T1000 (cell line): ENCODE measurements at places on chromosomes 2 and 18.

GRCh38 chr2:1698188-1698945, 45.9 kb downstream of the PXDN start:
- no peak for DNase-seq

- no peak for DNase-seq
Observed at GRCh38 chr18:71371951-71372605, 1083.2 kb downstream of the SOCS6 start.

DNA sequence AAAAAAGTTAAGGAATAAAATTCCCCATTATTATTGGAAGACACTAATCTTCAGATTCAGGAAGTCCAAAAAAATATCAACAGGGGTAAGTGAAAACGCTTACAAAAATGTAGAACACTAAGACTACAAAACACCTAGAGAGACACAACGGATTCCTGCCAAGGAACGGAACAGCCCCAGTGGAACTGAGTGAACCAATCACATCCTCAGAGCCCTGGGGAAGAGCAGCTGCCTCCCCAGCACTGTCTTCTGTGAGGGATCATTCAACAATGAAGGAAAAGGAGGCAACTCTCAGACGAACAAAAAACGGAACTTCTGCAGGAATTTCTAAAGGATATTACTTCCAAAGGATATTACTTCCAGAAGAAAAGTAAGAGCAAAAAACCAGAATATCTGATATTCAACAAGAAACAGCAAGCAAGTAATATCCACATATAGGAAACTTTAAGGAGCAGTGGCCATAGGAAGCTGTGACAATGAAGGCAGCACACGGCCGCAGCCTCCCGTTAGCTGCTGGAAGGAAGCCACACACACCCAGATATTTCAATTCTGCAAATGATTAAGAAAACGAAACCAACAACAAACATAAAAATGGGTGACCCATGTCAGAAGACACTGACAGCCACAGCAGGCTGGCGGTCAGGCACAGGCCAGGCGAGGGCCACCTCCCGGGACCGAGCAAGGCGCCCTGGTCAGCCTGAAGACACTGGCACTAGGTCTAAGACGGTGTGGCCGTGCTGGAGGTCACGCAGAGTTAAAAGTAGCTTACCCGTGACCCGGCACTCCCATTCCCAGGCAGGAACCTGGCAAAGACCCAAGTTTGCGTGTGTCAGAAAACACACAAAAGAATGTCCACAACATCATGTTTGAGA, 81.8 kb downstream of the HDAC4 start:
- no peak for DNase-seq

DNA sequence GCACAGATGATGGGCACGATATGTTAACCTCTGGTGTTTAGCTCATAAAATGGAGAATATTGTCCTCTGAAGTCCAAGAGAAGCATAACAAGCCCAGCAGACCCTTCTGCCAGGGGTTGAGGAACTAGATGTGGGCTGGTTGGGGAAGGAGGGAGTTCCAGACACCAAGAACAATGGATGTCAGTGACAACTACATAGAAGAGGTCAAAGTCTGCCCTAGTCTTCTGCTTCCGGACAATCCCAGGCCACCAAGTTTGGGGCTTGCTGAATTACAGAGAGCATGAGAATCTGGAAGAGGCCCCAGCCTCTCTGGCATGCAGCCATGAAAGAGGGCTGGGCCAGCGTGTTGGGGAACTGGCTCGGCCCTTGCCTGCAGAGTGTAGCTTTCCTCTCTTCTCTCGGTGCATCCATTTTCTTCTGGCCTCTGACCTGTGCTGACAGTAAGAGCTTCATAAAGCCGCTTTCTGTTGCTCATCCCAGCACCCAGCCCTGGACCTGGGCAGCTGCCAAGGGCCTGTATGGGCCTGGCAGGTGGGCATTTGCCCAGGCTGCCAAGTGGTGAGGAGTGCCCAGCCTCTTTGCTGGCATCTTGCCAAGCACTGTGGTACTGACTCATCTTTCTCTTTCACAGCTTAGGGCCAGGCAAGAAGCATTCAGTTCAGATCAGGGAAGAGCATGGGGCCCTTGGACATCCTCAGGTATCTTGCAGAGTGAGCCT, 14.6 kb upstream of the LAPTM4A start:
- peak; percentile 62 for DNase-seq

GRCh38 chr2:216827073-216827720, 32.7 kb downstream of the TNP1 start:
- no peak for DNase-seq

- no peak for DNase-seq
Observed at GRCh38 chr2:108267101-108267500, 21.6 kb upstream of the SULT1C2 start.

- DNase-seq, result peak; percentile 22
Observed at GRCh38 chr2:10413991-10414451, 34.1 kb downstream of the ODC1 start.

- no peak for DNase-seq
Observed at GRCh38 chr2:88091943-88092342, 24.3 kb downstream of the SMYD1 start.

GRCh38 chr2:23561088-23561487, 176.1 kb downstream of the KLHL29 start:
- no peak for DNase-seq

DNA sequence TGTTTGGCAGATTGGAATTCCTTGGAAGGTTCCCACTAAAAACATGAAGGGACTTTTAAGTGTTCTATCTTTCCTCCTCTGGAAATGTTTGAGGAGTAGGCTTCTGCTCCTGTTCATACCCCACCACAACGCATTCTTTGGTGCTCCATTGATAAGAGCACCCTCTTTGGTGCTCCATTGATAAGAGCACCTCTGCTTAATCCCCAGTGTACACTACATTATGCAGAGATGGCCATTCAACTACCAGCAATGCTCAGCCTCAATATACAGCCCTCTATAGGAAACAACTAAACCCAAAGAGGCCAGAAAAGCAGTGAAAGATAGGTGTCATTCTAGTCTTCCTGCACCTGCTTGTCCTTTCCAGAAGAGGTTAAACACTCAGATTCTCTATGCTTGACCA, 1.8 kb upstream of the CHAC2 start:
- DNase-seq, result no peak

DNA sequence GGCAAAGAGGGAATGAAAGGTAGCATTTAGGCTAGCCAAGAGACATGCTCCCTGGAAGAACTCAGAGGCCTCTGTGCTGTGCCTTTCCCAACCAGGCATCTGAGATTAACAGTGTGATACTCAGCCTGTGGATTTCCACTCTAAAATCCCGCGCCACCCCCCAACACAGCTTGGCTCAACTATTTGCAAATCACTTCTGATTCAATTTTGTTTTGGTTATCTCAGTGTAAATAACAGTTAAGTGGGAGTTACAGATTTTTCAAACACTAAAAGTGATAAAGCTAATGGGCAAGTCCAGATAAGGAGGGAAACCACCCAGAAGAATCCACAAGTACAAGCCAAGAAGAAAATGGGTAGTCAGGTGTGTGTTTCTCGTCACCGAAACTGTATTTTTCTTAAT, 1.4 kb upstream of the NRP2 start:
- DNase-seq, result no peak

GRCh38 chr2:164896226-164896625, 54.6 kb upstream of the COBLL1 start:
- no peak for DNase-seq

GRCh38 chr2:136665736-136666135, 99.6 kb upstream of the THSD7B start:
- no peak for DNase-seq

DNA sequence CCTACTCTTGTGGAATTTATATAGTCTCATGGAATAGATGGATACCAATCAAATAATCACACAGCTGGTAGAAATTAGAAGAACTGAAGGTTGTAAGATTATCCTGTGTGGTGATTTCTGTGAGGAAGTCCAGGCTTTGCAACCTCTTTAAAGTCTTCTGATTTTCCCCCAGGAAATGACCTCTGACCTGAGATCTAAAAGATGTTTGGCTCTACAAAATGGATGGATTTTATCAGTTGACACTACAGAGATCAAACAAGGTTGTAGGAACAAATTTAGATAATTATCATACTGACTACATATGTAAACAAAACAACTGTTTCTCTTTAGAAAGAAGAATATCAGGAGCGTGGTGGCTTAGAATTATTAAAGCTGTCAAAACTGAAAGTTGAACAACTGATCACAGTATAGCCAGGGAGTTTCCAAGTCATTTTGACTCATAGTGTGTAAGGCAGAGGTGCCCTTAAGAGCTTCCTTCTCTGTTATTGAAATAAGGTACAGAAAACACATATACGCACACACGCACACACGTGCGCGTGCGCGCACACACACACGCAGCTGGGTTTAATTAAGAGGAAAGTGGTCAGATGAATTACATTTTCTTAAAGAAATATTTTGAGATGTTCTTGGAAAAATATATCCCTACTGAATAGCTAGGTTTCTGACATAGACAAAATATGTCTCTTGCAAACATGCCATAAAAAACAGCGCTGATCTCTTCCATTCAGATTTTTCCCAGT, 35.5 kb upstream of the PELI1 start:
- no peak for DNase-seq

- no peak for DNase-seq
Observed at GRCh38 chr2:9695941-9696340, 65.1 kb upstream of the YWHAQ start.

DNA sequence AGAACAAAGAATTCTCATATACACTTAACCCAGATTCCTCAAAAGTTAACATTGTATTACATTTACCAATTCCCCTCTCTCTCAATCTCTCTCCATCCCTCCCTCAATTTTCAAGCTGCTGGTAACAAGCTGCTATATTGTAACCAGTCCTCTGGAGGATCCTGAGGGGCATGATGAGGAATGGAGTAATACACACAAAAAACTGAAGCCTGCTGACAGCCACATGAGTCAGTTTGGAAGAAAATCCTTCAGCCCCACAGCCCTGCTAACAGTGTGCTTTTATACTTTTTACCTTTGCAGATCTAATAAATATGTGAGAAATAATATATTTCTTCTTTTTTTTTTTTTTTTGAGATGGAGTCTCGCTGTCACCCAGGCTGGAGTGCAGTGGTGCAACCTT, 165.7 kb upstream of the RAB12 start:
- no peak for DNase-seq

DNA sequence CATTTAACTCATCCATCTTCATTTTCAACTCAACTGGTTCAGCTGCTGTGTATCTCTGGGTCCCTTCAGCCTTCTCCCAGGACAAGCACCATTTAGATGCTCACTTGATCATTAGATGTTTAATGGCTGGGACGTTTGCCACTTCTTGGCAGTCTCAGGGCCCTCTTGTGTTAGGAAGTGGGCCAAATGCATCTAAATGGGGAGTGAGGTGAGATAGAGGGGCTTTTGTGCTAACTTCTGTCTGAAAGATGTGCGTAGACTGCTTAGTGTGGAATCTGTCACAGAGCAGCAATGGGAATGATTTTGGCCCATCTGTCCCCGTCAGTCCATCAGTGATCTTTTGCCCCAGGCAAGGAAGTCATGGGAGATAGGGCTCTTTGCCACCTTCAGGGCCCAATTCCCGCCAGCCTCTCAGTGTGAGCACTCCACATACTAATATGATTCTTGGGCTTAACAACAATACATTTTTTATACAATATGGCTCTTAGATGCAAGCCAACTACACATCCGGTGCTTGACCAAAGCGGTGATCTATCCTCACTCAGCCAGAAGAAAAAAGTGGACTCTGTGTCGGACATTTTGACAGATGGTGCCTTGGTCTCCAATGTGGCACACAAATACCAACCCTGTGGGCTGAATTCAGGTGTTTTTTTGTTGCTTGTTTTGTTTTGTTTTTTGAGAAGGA, 95.7 kb upstream of the EPC2 start:
- DNase-seq, result no peak

DNA sequence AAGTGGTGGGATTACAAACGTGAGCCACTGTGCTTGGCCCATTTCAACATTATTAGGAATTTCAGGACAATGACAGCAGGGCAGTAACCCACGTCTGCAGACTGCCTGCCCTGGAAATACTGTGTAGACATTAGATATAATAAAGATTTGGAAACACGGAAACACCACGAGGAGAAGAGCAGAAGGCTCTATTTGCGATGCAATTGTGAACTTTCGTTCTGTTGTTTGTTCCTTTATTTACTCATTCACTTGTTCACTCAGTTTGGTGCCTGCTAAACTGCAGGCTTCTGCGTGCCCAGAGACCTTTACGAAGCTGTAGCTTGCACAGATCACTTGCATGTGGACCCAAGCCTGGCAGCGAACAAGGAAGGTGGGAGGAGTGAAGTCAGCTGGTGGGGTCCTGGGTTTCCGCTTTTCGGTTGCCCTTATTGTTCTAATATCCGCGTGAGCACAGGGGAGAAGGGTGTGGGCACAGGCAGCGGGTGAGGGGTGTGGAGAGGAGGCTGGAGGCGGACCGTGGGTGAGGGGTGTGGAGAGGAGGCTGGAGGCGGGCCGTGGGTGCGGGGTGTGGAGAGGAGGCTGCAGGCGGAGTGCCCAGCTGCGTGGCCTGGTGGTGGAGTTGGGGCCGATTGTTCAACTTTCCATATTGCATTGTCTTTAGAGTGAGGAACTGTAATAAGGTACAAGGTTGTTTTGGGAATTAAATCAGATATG, 3.4 kb downstream of the COLEC11 start:
- DNase-seq, result no peak

- no peak for DNase-seq
Observed at GRCh38 chr18:22277758-22278157, 108.4 kb downstream of the GATA6 start.

DNA sequence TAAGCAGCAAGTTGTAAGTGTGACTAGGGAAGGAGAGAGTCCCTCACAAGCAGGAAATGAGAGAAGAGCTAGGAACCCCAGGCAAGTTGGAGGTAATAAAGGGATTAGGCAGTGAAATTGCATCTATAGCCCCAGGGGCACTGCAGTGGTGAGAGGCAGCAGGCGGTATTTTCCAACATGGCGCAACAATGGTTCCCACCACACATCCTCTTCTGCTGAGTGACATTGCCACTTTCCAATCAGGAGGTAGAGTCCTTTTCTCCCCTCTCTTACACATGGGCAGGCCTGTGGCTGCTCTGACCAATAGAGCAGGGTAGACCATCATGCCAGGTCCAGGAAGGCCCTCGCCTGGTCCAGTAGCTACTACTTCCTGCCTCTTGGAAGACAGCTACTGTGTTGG, 86.6 kb downstream of the DNER start:
- no peak for DNase-seq

DNA sequence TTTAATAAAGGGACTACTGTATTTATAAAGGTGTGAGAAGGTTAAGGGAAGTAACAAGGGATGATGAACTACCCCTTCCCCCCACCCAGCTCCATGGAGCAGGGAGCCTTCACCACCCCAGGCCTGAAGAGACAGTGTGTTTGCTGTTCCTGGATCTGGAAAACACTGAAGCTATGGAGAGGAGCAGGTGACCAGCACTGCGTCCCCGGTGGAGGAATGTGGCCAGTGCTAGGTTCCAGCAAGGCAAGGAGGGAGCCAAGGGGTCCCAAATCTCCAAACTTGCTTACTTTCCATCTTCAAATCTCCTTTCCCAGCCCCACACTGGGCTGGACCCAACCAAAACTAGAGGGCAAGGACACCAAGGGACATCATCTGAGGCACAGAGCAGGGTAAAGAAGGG, 128.7 kb upstream of the CD302 start:
- DNase-seq, result no peak

GRCh38 chr2:134301099-134301927, 47.4 kb downstream of the MGAT5 start:
- no peak for DNase-seq

- DNase-seq, result no peak
Observed at GRCh38 chr2:88575051-88575450, 52.2 kb downstream of the EIF2AK3 start.

- no peak for DNase-seq
Observed at GRCh38 chr2:207300817-207301216, 135.1 kb upstream of the KLF7 start.
